ENCODE measurements at places on chromosomes 12 and 14.

GRCh38 chr14:105501504-105502291 lies 10.7 kb downstream of the TEDC1 start:
- no peak for DNase-seq

DNA sequence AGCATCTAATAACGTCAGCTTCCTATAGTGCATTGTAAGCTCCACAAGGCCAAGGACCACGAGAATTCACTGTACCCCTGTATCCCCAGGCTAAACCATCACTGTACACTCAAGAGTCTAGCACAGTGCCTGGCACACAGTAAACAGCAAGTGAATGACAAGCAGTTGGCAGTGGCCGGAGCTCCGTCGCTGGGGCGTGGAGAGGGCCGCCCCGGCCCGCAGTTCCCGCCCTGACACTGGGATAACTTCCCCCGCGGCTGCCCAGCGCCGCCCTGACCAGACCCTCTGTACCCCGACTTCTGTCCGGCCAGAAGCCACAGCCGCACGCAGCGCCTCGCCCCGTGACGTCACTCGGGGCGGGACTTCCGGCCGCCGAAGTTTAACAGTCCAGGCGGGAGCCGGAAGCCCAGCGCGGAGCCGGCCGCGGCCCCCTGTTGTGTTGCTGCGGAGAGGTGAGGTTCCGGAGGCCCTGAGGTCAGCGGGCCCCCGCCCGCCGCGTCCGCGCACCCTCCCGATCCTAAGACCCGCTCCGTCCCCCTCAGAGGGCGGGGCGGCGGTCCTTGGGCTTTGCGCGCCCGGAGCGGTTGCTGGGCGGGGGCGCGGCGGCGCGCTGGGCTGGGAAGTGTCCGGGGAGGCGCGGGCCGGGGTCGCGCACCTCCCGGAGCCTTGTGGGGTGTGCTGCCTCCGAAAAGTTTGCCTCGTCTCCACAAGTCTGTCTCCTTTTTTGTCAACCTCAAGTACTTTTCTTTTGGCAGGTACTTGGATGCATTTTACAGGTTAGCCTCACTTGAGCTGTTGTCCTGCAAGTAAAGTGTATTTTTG lies at the start of gene NEDD1:
NEDD1 (plus strand) TSS at position 409 of the 822 bp plus-strand sequence. CDS start 2,503 bp downstream, outside the sequence.
- DNase-seq = peak; percentile 76

DNA sequence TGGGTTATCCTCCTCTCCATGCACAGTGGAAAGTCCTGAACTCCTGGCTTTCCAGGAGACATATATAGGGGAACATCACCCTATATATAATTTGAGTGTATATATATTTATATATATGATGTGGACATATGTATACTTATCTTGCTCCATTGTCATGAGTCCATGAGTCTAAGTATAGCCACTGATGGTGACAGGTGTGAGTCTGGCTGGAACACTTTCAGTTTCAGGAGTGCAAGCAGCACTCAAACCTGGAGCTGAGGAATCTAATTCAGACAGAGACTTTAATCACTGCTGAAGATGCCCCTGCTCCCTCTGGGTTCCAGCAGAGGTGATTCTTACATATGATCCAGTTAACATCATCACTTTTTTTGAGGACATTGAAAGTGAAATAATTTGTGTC lies 4.4 kb downstream of the SSTR1 start:
- no peak for DNase-seq

DNA sequence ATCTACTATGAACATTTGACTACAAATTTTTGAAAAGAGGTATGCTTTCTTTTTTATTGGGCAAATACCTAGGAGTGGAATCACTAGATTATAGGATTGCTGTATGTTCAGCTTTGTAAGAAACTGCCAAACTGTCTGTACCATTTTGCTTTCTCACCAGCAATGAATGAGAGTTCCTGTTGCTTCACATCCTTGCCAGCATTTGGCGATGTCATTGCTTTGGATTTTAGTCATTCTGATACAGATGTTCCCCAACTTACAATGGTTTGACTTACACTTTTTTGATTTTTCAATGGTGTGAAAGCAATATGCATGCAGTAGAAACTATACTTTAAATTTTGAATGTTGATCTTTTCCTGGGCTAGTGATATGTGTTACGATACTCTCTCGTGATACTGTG lies 328.7 kb downstream of the RAD51B start:
- DNase-seq = no peak

GRCh38 chr12:48686615-48687334 lies 4.7 kb upstream of the KANSL2 start:
- no peak for DNase-seq

DNA sequence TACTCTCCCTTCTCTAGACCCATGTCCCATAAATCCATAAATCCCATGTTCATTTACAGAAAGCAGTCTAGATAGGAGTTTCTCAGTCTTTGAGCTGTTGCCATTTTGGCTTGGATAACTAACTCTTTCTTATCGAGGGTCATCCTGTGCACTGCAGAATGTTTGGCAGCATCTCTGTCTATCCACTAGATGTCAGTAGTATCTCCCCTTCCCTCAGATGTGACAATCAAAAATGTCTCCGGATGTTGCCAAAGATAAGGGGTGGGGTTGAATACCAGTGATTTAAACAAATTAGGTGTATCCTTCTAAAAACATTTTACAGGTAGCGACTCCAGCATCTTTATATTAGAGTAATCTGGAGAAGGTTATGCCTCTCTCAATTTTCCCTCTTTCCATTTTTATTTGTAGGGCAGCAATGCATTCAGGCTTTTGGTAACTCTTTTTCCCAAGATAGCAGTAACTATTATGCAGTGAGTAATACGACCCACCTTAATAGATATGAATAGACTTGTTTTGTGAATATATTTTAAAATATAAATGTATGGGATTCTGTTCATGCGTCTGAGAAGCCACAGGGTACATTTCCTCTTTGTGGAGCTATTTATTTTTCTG lies 100.7 kb downstream of the LRRK2 start:
- no peak for DNase-seq

GRCh38 chr14:41541333-41541732 lies 65.3 kb upstream of the LRFN5 start:
- no peak for DNase-seq

DNA sequence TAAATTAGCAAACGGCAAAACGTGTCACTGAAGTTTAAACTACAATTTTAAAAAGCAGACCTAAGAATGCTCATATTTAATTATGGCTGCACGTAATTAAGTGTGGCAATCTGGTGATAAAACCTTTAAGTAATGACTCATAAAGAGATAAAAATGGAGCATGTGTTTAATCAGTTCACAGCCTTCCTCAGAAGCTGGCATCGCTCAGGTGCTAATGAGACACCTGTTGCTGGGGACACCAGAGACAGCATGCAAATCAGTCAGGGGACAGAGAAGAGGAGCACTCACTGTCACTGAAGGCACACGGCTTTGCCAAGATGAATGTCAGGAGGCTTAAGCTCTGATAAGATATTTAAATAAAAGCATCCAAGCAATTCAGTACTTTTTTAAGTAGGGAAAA lies 840.3 kb downstream of the GALC start:
- no peak for DNase-seq

DNA sequence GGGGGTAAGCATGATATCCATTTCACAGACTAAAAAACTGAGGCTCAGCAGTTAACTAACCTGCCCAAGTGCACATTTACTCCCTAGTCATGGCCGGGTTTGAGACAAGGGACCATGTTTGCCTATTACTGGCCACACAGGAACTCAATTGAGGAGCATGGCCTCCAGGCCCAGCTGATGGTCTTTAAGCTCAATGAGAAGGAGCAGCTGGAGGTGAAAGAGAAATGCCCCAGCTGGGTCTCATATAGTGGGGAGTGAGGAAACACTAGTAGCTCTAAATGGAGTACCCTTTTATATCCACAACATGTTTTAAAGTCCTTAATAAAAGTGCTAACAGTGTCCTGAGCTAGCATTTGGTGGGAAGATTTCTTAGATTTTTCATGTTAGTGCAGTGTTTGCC lies 1.6 kb downstream of the TDP1 start:
- DNase-seq = no peak

GRCh38 chr12:104702565-104703139 lies 245.9 kb downstream of the CHST11 start:
- no peak for DNase-seq
